ENCODE measurements at places on chromosomes 7 and 10. TPM values are rescaled to one million over a fixed set of nuclear protein-coding genes. Genes with fewer than 3 reads are reported as not detected.

- DNase-seq, result no peak
These were observed 68.9 kb upstream of the FOXK1 start for GRCh38 chr7:4612939-4613841.

DNA sequence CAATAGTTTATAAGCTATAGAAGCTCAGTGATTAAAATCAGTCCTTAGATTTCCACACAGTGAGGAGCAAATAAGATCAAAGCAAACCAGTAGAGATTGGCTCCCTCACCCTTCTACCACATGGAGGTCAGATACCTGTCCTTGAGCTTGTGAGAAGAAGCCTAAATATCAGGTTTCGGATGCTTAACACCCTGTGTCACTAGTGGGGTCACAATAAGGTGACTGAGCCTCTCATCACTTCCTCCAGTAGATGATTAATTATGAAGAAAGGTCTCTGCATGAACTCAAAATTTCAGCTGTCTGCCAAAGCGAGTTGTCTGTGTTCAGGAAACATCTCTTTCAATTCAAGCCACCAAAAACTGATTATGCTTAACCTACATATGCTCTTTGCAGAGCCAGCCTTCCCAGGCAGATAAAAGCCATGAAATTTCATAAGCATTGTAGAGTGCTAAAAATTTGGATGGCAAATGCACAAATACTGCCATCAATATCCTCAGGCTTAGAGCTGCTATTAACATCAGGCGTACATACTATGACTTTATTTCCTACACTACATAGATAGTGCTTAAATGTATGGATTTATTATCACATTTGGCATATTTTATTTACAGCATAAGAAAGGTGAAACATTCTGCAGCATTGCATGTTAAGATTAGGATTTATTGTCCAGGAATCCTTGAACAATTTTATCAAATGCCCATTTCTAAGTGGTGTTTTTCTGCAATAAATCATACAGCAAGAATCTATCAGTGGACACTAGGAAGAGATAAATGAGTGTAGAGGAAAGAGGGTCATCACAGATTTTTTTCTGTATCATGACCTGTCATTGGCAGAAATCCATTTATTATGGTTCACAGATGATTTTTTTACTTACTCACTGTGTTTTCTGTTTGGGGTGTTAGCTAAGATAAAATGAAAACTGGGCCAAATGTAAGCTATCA, 285.1 kb upstream of the SP8 start:
- no peak for DNase-seq

DNA sequence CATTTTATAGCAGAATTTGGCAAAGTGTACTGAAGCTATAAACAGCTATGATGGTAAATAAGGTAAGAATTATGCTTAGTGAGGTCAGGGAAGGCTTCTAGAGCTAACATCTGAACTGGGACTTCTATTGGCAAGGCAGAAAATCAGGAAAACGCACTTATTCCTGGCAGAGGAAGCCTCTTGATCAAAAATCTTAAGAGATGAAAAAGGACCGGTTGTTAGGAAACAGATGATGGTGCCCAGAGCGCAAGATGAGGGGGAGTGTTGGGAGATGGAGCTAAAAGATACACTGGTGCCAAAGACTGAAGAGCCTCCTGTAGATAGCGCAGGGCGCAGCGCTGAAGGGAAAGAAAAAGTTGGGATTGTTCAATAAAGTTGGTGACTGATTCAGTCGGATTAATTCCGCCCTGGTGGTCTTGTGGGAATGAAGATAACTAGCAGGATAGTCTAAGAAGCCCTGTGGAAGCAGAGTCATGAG, 550 bp upstream of the CALU start:
- peak; percentile 44 for DNase-seq

DNA sequence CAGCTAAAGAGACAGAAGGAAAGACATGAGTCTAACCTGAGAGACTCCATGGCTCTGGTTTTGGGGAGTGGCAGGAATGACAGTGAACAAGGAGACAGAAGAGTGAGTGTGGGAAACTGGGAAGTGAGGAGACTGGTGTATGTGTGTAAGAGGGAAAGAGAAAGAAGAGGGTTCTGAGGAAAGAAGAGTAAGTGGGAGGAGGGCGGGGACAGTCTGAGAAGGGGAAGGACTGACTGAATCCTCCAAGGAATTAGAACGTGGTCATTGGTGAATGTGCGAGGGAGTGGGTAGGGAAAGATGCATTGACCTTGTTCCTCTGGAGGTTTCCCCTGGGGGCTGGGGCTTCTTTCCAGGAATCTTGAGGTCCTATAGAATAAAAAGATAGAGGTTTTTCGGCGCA, 26.6 kb downstream of the WNT8B start:
- DNase-seq, result no peak

GRCh38 chr10:133211141-133211830, 18.7 kb upstream of the UTF1 start:
- DNase-seq, result no peak

DNA sequence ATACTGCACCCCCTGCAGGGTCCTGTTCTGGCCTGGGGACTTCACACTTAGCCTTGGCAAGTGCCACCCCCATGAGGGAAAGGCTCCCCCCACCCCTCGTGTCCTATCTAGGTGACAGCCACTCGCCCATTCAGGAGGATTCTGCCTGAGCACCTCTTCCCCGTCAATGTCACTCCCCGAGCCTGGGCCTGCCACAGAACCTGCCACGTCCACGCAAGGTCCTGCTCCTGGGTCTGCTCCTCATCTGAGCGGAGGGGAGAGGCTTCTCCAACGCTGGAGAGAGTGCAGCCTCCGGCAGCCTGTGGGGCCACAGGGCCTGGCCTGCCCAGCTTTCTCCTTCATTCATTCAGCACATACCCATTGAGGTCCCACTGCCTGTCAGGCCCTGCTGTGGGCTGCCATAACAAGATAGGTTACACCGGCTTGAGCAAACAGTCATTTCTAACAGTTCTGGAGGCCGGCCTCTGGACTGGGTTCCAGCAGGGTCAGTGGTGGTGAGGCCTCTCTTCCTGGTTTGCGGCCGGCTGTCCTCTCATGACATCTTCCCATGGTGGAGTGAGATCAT, 92.0 kb upstream of the RET start:
- DNase-seq, result peak; percentile 38

Gene SCRN1
- total RNA-seq, result 61.2 TPM

DNA sequence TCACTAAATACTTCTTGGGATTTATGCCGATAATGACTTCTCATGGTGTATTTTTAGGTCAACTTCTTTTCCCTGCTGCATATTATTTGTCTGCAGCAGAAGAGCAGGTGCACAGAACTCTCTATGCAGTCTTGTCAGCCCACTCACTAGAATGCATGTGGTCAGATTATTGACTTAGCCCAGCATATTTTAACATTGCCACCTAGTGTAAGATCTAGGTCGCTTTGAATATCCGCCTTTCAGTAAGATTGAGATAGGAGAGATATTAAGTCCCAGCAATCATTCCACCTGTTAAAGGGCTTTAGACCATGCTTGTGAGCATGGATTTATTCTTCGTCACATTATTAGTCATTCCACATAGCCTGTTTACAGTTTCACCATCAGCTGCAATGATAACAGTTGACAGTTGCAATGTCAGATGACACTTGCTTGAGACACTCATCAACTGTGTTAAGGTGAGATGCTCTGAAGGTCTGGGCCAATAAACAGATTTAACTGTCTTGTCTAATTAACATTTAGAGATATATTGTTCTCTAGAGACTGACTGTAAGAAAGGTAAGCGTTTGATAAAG, 491.7 kb downstream of the ARL4A start:
- no peak for DNase-seq

GRCh38 chr10:64148607-64149006, 627.4 kb downstream of the REEP3 start:
- DNase-seq, result no peak

Gene PSMA2
- 46.7 TPM for total RNA-seq

All from ureter (tissue), 1 donor.